PC-9 (cell line): ENCODE measurements at places on chromosomes 7 and 10. TPM values are rescaled to one million over a fixed set of nuclear protein-coding genes. Genes with fewer than 3 reads are reported as not detected.
A peak's percentile ranks its signal among the peaks of the same experiment; 100 is the strongest.

- no peaks in the 10 kb centered on the region for H3K36me3 ChIP-seq
- peak overlapping the region; percentile 86 for H3K27ac ChIP-seq
- DNase-seq, result peak; percentile 27
- no peak overlapping the region for H3K4me3 ChIP-seq
- no peaks in the 10 kb centered on the region for H3K27me3 ChIP-seq
- peaks cover 39% of the 10 kb centered on the region for H3K4me1 ChIP-seq
These were observed 253.7 kb upstream of the PITRM1 start for GRCh38 chr10:3426190-3426845.

The NANOS1 gene
- 5.2 and 7.2 TPM in 2 replicates for total RNA-seq

DNA sequence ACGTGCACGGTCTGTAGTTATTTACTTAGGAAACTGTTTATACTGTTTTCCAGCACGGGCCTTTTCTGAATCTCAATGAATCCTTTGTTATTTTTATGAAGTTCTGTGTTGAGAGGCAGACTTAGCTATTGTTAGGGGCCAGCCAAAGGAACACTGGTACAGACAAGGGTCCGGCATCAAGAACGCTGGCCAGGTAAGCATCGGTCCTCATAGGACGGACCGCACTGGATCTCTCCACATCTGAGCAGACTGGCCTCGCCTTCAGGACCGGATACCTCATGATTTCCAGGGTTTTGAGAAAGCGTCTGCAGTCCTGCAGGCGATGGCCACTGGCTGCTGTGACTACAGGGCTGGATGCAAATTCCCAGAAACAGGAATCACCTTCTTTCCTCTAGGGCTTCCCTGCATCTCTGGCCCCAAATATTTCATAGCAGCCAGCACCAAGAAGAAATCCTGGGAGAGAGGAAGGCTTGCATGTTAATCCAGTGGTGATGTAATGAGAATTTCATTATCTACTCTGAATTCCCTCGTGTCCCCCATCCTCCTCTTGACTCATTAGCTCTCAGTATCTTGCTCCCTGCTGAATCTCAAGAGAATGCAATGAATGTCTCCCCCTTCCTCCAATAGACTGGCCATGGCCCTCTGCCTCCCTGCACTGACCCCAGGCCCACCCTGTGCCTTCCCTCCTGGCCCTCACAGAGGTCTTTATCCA is 325.4 kb upstream of the NPVF start:
- peaks cover 100% of the 10 kb centered on the region for H3K27me3 ChIP-seq
- no peaks in the 10 kb centered on the region for H3K36me3 ChIP-seq
- no peaks in the 10 kb centered on the region for H3K4me1 ChIP-seq
- no peak for DNase-seq

The GARIN1A gene
- total RNA-seq, result 0.57 and 0.78 TPM in 2 replicates

The SCART1 gene
- total RNA-seq, result 1.0 and 2.0 TPM in 2 replicates

The PYROXD2 gene
- 28.0 and 28.2 TPM in 2 replicates for total RNA-seq

The PRPS1L1 gene
- not detected in 2 replicates for total RNA-seq

The ENTPD1 gene
- total RNA-seq, result not detected in 2 replicates

DNA sequence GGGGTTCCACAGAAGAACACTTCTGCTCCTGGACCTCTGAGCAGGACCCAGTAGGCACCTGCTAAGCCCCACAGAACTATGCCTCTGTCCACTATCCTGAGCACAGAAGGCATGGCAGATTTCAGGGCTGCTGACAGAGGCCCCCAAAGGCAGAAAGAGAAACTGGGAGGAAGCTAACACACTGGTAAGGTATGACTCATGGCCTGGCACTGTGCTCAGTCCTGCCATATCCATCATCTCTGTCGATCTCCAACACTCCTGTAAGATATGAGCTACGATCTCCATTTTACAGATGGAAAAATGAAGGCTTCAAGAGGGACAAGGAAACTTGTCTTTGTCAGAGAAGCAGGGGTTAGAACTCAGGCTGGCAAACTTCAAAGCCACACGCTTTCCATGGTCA is 62.2 kb downstream of the GRID1 start:
- H3K4me3 ChIP-seq, result no peak overlapping the region
- H3K27me3 ChIP-seq, result 0 out of 2 replicates have a peak, but pooled peaks cover 4% of the 10 kb centered on the region
- DNase-seq, result no peak
- H3K27ac ChIP-seq, result no peak overlapping the region

The XRCC2 gene
- total RNA-seq, result 21.2 and 25.0 TPM in 2 replicates

The TRIM4 gene
- 34.0 and 35.8 TPM in 2 replicates for total RNA-seq

The VGF gene
- 2.1 and 2.3 TPM in 2 replicates for total RNA-seq

GRCh38 chr10:4059471-4060138 is 274.6 kb upstream of the KLF6 start:
- no peak overlapping the region for H3K27ac ChIP-seq
- DNase-seq, result no peak
- no peaks in the 10 kb centered on the region; the same call in none of the 2 replicates for H3K4me1 ChIP-seq
- H3K27me3 ChIP-seq, result no peaks in the 10 kb centered on the region
- H3K4me3 ChIP-seq, result no peak overlapping the region

GRCh38 chr10:96501985-96502384 is 11.7 kb downstream of the TLL2 start:
- H3K4me3 ChIP-seq, result no peak overlapping the region
- H3K4me1 ChIP-seq, result 0 out of 2 replicates have a peak, but pooled peaks cover 5% of the 10 kb centered on the region
- no peaks in the 10 kb centered on the region for H3K27me3 ChIP-seq
- H3K27ac ChIP-seq, result no peak overlapping the region
- H3K36me3 ChIP-seq, result no peaks in the 10 kb centered on the region

DNA sequence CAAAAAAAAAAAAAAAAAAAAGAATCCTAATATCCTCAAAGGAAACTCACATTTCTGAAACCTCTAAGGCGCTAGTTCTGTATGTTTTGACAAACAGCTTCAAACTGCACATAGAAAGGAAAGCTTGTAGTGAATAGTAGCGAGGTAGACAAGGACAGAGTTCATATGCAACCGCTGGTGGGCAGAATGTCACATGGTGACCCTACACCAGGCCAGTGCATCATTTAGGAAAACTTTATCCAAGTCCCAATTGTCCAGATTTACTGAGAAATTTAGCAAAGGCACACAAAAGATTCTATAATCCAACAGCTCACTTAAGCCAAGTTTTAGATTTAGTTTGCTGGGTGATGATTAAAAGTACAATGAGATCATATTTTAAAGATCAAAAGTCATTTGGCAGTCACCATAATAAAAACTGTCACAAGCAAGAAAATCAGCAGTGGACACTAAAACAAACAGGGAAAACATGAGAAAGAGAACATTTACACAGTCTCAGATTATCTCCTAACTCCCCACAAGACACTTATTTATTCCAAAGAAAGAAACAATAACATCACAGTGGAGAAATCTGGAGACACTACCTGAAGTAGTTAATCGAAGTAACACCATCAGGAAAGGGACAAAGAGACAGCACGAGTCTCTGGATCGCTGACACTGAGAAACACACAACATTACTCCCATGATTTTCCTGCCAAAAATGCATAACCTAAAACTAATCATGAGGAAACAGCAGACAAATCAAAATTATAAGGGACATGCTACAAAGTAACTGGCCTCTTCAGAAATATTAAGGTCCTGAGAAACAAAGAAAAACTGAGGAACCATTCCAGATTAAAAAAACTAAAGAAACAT is 20.2 kb downstream of the FAM204A start:
- H3K4me1 ChIP-seq, result no peaks in the 10 kb centered on the region
- no peak for DNase-seq
- H3K36me3 ChIP-seq, result peaks cover 4% of the 10 kb centered on the region; the same call in 1 of the 2 replicates
- no peak overlapping the region for H3K4me3 ChIP-seq

The HOXA10 gene
- not detected in 2 replicates for total RNA-seq

- no peaks in the 10 kb centered on the region for H3K36me3 ChIP-seq
- H3K4me1 ChIP-seq, result no peaks in the 10 kb centered on the region
- H3K27me3 ChIP-seq, result peaks cover 89% of the 10 kb centered on the region
- no peak for DNase-seq
These were observed 177.4 kb upstream of the NPVF start for GRCh38 chr7:25405736-25406135.

The ZNF511 gene
- total RNA-seq, result 40.1 and 44.7 TPM in 2 replicates

GRCh38 chr10:93630625-93631557 is 18.6 kb downstream of the PDE6C start:
- H3K36me3 ChIP-seq, result no peaks in the 10 kb centered on the region
- no peaks in the 10 kb centered on the region for H3K4me1 ChIP-seq
- no peak for DNase-seq
- H3K27me3 ChIP-seq, result no peaks in the 10 kb centered on the region

The STAG3 gene
- 0.83 and 1.4 TPM in 2 replicates for total RNA-seq

DNA sequence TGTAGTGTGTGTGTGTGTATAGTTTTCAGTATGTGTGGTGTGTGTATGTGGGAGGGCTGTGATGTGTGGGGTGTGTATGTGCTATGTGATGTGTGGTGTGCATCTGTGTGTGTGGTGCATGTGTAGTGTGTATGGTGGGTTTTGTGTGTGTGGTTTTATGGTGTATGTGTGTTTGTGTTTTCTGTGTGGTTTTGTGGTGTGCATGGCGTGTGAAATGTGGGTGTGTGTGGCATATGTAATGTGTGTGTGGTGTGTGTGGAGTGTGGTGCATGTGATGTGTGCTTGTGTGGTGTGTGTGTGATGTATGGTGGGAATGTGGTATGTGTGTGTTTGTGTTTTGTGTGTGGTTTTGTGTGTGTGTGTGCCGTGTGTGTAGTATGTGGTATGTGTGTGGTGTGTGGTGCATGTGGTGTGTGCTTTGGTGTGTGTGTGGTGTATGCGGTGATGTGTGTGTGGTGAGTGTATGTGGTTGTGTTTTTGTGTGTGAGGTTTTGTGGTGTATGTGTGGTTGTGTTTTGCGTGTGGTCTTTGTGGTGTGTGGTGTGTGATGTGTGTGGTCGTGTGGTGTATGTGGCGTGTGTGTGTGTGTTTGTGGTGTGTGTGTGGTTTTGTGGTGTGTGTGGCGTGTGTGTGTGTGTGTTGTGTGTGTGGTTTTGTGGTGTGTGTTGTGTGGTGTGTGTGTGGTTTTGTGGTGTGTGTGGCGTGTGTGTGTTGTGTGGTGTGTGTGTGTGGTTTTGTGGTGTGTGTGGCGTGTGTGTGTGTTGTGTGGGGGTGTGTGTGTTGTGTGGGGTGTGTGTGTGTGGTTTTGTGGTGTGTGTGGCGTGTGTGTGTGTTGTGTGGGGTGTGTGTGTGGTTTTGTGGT is 18.0 kb upstream of the PPP2R2D start:
- no peak overlapping the region for H3K27ac ChIP-seq
- H3K4me3 ChIP-seq, result no peak overlapping the region
- H3K4me1 ChIP-seq, result no peaks in the 10 kb centered on the region
- H3K27me3 ChIP-seq, result peaks cover 30% of the 10 kb centered on the region
- H3K36me3 ChIP-seq, result no peaks in the 10 kb centered on the region

DNA sequence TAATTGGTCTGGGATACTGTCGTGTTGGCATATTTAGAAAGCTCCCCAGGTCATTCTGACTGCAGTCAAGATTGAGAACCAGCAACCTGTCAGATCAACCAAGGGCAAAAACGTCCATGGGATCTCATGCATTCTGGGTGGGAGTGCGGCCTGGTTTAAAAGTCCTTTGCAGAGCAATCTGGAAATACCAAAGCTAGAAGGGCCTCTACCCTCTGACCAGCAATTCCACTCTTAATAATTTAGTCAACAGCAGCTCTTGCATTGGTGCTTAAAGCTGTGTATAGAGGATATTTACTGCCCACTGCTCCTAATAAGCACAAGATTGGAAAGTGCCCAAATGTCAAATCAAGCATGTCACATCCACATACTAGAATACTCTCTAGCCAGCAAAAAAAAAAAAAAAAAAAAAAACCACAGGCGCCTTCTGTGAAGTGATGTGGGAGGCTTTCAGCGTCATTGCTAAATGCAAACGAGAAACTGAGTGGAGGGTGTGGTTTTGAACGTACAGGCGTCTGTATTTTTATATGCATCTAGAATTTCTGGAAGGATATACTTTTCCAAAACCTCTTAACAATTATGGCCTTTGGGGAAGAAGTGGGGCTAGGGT is 44.8 kb upstream of the HSPA12A start:
- no peak for DNase-seq
- H3K27me3 ChIP-seq, result no peaks in the 10 kb centered on the region
- no peaks in the 10 kb centered on the region for H3K4me1 ChIP-seq
- H3K27ac ChIP-seq, result no peak overlapping the region

DNA sequence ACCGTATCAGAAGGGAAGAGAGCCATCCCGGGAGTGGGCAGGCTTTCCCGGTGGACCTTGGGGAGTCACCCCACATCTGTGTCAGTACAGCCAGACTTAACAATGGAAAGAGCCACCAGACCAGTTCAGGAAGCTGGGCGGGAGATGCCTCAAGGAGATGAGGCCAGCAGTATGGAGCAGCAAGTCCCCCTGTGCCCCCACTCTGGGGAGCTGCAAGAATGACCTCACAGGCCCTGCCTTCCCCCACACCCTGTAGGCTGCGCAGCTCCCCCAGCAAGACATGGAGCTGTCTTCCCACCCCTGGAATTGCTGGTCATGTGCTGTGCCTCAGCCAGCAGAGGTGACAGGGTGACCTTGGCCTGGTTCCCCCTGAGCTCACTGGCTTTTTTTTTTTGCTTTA is 76.8 kb upstream of the INSIG1 start:
- H3K27ac ChIP-seq, result no peak overlapping the region
- no peak for DNase-seq
- H3K4me1 ChIP-seq, result no peaks in the 10 kb centered on the region; the same call in 1 of the 2 replicates
- no peak overlapping the region for H3K4me3 ChIP-seq
- peaks cover 13% of the 10 kb centered on the region; the same call in 1 of the 2 replicates for H3K27me3 ChIP-seq
